ENCODE measurements at places on chromosomes 5 and 9.

DNA sequence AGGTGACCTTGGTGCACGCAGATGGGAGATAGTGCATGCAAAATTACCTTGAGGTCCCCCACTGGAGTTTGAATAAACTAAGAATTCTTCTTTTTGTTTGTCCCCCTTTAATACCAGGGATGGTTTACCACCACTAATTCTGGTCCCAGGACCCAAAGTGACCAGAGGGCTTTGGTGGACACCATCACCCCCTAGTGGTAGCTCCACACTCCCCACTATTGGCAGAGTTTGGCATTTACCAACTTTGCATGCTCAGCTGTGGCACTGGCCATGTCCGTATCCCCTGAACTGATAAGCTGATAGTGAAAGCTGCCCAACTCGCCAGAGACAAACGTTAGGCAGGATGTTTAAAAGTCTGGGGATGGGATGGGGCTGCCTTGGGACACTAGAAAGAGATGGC, 3.3 kb downstream of the ASTN2 start:
- DNase-seq, result no peak

DNA sequence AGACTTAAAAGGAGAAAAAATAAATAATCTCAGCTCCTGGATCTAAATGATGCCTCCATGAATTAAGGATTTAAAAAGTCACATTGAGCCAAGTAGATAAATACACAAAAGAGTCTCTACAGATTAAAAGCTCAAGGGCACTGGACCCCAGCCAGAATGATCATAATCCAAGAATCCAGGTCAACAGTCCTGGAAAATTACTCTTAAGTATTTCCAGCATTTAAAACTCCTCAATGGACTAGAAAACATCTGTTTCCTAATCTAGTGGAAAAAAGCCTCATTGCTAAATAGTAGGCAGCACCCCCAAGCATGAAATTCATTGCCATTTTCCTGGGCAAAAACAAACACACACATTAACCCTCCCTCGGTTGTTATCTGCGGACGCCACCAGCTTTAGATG, 96.8 kb downstream of the FRMD3 start:
- no peak for DNase-seq

DNA sequence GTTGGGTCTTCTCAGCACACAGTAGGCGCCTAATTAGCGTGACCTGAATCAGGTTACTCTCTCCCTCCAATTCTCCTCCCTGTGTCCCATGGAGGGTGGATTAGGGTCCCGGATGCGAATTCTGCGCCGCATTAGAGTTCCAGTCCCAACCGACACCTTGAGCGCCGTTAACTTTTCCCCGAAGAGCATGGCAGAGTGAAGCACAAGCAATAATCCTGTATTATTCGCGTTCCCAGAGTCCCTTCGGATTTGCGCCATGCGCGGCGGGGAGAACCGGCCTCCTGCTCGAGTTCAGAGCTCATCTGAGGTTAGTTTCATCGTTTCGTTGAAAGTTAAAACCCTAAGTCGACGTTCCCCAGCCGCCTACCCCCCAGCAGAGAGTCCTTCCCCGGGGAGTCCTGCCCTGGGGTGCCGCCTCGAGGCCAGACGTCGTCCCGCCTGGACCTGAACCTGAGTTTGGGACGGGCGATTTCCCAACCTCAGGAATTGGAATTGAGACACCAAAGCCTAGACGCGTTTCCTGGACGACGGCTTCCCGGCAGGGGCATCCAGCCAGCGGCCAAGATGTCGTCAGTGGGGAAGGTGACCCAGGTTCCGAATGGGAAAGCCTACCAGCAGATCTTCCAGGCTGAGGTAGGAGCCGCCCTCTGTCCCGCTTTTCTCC, at the start of gene CCDC180:
Gene CCDC180, plus strand, starts transcription at position 160 of the 664 bp plus-strand sequence. Its CDS starts 405 bp downstream, at position 565.
- no peak for DNase-seq

DNA sequence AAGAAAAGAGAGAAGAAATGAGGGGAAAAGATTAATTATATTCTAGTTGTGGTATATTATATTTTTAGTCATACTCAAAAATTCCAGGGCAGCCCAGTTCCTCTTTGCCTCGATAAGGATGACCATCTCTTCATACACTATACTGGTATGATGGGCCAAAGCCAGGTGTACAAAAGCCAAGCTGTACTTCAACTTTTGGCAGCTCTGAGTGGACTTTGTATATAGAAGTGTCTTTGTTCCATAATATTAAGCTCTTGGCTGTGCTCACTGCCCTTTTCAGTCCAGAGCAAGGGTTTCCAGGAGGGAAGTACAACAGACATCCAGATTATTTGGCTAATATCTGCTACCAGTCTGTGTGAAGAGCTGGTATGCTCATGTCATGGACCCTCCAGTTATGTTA, 934.3 kb upstream of the CDH10 start:
- DNase-seq, result no peak

GRCh38 chr9:137075275-137075775, 2.0 kb upstream of the UAP1L1 start:
- no peak for DNase-seq

DNA sequence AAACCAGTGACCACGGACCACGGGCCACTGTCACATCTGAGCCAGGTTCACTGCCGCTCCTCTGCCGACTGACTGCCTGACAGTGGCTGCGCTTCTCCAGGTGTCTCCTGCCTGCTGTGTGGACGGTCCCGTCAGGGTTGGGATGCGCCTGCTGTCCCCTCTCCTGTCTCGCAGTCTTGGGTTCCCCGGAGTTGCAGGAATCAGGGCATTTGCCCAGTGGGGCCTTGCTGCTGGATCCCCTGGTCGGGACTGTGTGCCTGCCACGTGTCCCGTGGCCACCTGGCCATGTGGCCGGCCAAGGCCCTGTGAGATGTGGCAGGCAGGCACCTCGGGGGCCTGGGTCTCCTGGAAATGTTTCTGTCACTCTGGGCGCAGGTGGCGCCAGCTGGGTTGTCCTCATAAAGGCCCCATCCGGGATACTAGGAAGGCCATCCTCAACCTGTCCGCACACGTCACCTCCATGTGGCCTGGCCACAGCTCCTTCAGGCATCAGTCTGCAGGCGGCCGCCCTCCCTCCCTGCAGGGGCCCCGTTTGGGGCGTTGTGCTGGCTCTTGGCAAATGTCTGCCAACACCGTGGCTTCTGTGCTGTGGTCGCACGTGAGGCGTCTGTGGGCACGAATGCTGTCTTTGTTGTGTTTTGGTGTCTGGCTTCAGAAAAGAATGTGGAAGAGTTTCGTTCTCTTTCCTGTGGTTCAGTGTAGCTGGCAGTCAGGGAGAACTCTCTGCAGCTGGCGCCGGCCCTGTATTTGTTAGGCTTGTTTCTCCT, 6.4 kb upstream of the TOR4A start:
- DNase-seq, result no peak

- DNase-seq, result no peak
Observed at GRCh38 chr5:39947657-39948056, 522.9 kb upstream of the DAB2 start.

- no peak for DNase-seq
Observed at GRCh38 chr9:29475471-29475870, 1902.2 kb upstream of the C9orf72 start.
